Chondrocyte (in vitro differentiated cells): ENCODE measurements at places on chromosomes 6 and 20. TPM values are rescaled to one million over a fixed set of nuclear protein-coding genes. Genes with fewer than 3 reads are reported as not detected.

HLA-A gene
- 110 to 191 TPM (median 187 TPM) in 3 replicates for total RNA-seq

RAD21L1 gene
- not detected in 3 replicates for total RNA-seq

SIRPB1 gene
- total RNA-seq = 0.58 to 2.7 TPM (median 1.6 TPM) in 3 replicates

PRND gene
- not detected in 3 replicates for total RNA-seq

CFAP61 gene
- not detected in 3 replicates for total RNA-seq

FBXO30 gene
- 10.4 to 11.8 TPM (median 11.0 TPM) in 3 replicates for total RNA-seq

GSTA4 gene
- 30.9 to 43.4 TPM (median 31.4 TPM) in 3 replicates for total RNA-seq

C20orf141 gene
- total RNA-seq = not detected in 3 replicates

ECT2L gene
- not detected in 3 replicates for total RNA-seq
